ENCODE measurements at places on chromosomes 12 and 14. TPM values are rescaled to one million over a fixed set of nuclear protein-coding genes. Genes with fewer than 3 reads are reported as not detected.

VRTN gene
- not detected for total RNA-seq

CCDC88C gene
- total RNA-seq: under 0.01 TPM

ACYP1 gene
- total RNA-seq: 9.9 TPM

TEX22 gene
- total RNA-seq: 0.36 TPM

Data from hair follicle dermal papilla cell (primary cell).